Ovary (tissue), 10 donors: ENCODE measurements at places on chromosomes 11 and 22. TPM values are rescaled to one million over a fixed set of nuclear protein-coding genes. Genes with fewer than 3 reads are reported as not detected.

The TYR gene
- total RNA-seq, result not detected

DNA sequence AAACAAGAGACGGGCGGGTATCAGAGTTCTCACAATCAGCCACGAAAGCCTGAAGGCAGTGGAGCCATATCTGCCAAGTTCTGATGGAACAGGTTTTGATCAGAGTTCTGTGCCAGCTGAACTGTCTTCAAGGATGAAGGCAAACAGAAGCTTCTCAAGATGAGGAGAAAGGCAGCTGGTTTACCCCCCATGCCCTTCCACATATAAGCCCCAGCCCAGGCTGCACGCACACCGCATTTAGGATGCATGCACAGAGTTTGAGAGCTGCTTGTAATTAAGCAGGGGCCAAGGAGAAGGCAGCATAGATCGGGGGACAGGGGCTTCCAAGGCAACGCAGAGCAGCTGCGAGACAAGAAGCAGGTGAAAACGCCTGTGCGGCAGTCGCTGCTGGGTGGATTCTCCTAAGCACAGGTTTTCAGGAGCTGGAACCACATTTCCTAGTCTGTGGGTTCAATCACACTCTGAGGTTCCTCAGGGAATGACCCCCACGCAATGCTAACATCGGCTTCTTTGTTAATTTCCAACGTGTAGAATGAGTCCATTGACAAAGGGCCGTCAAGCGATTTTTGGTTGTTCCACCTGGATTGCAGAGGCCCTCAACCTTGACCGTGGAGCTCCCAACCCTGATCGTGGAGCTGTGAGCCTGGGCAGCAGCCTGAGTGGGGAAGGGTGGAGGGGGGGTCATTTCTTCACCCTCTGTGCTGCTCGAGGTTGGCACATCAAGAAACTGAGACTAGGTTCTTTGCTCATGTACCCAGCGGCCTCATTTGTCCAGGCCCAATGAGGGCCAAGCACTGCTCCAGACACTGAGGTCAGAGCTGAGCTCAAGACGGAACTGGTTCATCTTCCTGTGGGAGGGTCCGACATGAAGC lies 81.7 kb upstream of the SHISAL1 start:
- peak; percentile 5 for DNase-seq

DNA sequence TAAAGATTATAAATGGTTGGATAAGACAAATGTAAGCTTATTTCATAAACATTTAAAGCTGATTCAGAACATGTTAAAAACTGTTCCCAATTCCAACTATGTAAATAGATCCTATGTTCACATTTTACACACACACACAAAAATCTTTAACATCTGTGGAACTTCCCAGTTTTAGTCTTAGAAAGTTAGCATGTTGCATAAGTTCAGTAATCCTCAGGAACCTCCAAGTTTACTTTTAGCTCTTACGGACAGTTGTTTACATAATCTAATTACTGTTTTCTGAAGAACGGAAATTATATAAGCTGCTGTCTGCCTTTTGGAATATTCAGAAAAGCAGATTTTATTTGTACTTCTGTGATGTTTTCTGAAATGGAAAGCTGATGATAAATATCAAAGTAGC lies 53.3 kb downstream of the PANX1 start:
- DNase-seq, result no peak

The A4GALT gene
- total RNA-seq, result 7.5 TPM

DNA sequence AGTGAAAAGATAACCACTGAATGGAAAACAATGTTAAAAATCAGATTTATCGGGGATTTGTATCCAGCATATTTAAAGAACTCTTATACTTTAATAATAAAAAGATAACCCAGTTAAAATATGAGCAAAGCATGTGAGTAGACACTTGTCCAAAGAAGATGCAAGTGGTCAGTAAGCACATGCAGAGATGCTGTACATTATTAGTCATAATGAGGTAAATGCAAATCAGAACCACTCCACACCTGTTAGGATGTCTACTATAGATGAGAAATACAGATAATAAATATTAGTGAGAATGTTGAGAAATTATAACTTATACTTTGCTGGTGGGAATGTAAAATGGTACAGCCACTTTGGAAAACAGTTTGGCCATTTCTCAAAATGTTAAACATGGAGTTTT lies 28.0 kb downstream of the QSER1 start:
- no peak for DNase-seq

- DNase-seq, result no peak
These were observed 23.7 kb downstream of the USP47 start for GRCh38 chr11:11865449-11865848.

DNA sequence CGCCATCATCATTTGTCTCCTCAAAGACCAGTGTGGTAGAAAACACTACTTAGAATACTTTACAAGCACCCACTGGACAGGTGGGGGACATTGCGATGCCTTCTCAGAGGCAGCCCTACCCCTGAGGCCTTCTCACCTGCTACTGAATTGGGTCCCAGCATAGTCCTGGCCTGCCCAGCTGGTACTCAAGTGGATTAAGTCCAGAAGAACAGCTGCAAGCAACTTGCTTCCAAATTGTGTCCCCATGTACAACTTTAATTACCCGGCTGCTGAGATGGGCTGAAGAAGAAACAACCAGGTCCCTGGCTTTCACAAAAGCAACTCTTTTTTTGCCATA lies 12.3 kb downstream of the ABTB2 start:
- no peak for DNase-seq

- DNase-seq, result no peak
These were observed 219.1 kb upstream of the ARHGAP42 start for GRCh38 chr11:100467821-100468508.

The MMP13 gene
- total RNA-seq, result not detected

DNA sequence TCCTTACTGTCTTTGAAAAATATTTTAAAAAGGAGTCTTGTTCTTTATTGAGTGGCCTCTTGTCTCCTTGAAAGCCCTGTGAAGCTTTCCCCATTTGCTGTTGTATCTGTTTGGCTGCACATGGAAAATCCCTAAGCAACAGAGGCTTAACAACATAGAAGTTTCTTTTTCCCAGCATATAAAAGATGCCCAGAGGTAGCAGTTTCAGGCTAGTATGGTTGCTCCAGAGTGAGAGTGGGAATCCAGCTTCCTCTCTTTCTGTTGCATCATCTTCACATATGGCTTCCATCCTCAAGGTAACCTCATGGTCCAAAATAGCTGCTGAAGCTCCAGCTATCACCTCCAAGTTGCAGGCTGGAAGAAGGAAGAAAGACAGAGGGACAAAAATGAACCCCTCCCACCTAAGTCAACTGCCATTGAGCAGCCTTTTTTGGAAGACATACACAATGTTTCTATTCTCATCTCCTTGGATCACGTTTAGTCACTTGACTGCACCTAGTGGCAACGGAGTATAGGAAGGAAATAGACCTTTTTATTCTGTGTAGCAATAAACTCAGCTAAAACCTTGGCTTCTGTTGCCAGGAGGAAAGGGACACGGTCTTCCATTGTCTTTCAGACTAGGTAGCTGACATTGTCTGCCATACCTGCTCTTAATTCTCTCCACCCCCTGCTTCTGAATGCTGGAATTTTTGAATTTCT lies 5.3 kb downstream of the CSF2RB start:
- no peak for DNase-seq

GRCh38 chr22:37771702-37772427 lies 35.9 kb upstream of the GCAT start:
- DNase-seq, result no peak

The PTGDR2 gene
- 0.15 TPM for total RNA-seq

GRCh38 chr11:78427615-78428265 lies 10.1 kb upstream of the GAB2 start:
- DNase-seq, result no peak

DNA sequence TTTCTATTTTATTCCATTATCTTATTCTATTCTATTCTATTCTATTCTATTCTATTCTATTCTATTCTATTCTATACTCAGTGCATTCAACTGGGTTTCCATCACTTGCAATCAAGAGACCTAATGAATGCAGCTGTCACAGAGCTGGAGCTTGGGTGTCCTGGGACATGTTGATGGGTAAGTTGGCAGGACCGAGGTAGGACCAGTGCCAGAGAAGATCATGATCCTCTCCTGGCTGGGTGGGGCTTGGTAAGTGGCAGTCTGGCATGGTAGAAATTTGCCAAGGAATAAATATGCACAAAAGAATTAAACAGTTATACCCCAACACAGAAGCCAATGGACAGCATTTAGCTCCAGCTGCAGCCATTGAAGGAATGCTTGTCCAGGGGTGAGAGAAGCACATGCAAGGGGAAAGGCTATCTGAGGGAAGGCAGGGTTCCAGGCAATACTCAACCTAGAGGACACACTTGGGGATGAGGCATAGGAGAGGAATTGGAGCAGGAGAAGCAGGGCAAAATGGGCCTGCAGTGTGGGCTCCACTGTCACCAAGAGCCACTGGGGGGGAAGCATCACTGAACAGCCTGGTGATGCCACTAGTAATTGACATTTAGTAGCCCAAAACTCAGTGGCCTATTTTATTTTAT lies 97.0 kb upstream of the CD82 start:
- no peak for DNase-seq

The NRIP3 gene
- total RNA-seq, result 1.2 TPM

- no peak for DNase-seq
These were observed 45.0 kb downstream of the PPP6R3 start for GRCh38 chr11:68505596-68505995.

- no peak for DNase-seq
These were observed 921.0 kb downstream of the KCNA4 start for GRCh38 chr11:29095821-29096220.

- DNase-seq, result no peak
These were observed 107.8 kb downstream of the CYP2R1 start for GRCh38 chr11:14784230-14784629.

DNA sequence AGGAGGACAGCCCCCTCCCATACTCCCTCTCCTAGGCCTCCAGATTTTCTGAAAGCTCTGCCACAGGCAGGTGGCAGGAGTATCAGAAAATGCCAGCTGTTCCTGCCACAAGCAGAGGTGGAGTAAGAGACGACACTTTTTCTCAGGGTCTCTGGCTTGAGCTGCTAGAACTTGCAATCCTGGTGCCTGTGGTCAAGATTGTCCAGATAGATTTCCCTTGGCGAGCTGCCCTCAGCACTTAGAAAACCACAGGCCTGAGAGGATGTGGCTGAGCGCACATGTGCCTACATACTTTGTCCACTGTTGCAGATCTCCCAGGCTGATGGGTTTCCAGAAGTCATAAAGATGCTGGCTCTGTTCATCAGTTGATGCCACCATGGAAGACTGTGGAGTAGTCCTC lies 65.7 kb upstream of the NAV2 start:
- no peak for DNase-seq

GRCh38 chr22:40665312-40665711 lies 14.0 kb upstream of the MCHR1 start:
- peak; percentile 71 for DNase-seq

- DNase-seq, result no peak
These were observed 146.8 kb downstream of the DBX1 start for GRCh38 chr11:20013346-20014066.

The SLC22A8 gene
- 0.18 TPM for total RNA-seq

DNA sequence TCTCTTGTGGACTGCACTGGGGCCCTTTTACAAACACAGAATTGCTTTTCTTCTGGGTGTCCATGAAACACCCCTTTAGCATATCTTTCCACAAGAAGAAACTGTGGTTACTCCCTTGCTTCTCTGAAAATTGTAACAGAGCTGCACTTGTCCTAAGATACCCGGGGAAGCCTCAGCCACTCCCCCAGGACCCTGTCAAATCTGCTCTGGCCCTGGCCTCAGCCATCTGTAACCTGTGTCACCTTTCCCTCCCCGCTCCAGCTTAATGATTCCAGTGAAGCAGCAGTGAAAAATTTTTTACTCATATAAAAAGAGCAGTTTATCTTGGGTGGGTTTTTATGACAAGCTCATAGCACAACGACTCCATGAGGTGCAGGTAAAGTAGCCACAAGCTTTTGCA lies 3.4 kb upstream of the DUSP18 start:
- no peak for DNase-seq

GRCh38 chr22:34019190-34019845 lies 99.0 kb upstream of the LARGE1 start:
- DNase-seq, result no peak

GRCh38 chr22:45538281-45538680 lies 35.6 kb downstream of the FBLN1 start:
- no peak for DNase-seq

- DNase-seq, result no peak
These were observed 11.7 kb upstream of the GRIK4 start for GRCh38 chr11:120499859-120500258.

The ACCS gene
- total RNA-seq, result 11.2 TPM

DNA sequence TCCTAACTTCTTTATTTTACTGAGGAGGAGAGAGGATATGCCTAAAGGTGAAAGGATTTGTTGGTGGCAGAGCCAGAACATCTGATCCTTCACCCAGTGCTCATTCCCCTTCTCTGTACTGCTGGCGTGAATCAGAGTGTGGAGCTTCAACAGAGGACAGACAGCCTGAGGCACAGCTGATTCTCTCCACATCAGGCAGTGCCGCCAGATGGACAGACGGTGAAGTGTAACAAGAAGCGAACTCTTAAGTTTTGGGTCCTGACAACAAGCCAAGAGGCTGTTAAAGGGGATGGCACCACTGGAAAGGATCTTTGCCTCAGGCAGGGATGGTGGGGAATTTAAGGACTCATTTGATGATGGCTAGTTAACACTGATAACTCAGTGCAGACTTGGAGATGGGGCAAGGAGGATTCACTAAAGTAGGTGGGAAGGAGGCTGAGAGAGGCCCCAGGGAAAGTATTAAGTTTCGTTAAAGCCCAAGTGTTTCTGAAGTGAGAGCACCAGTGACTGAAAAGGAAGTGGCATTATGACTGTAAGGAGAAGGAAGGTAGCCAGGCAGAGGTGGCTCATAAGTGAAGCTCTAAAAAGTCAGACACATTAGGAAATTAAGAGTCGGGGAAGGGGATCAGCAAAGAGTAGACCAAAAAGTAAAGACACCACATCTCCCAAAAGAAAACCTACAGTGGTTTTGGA lies 81.3 kb downstream of the CLPB start:
- DNase-seq, result no peak

DNA sequence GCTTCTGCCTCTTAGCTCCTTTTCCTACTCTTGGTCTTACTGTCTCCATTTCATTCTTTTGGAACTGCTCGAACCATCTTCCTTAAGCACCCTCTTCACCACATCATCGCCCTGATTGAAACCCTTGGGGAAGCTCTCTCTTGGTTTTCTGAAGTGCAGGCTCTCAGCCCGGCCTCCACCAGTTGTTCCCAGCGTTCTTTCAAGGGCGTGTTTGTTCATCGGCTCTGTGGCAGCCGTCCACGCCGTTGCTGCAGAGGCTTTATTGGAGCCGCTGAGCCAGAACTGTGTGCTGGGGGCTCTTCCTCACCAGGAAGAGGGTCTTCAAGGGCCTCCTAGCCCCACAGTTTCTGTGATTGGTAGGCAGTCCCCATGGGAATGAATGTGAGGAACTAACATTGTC lies 214.1 kb downstream of the TBC1D22A start:
- DNase-seq, result peak; percentile 11

The CYB5R2 gene
- total RNA-seq, result 20.7 TPM

GRCh38 chr22:23104187-23104971 lies 34.1 kb downstream of the GNAZ start:
- no peak for DNase-seq

The HARBI1 gene
- 3.3 TPM for total RNA-seq

The C11orf21 gene
- 0.75 TPM for total RNA-seq

The GLYATL1 gene
- total RNA-seq, result 0.23 TPM

The KCNQ1 gene
- 8.5 TPM for total RNA-seq

The CSF2RB gene
- total RNA-seq, result 1.8 TPM
